ENCODE measurements at places on chromosomes 1 and 21.

DNA sequence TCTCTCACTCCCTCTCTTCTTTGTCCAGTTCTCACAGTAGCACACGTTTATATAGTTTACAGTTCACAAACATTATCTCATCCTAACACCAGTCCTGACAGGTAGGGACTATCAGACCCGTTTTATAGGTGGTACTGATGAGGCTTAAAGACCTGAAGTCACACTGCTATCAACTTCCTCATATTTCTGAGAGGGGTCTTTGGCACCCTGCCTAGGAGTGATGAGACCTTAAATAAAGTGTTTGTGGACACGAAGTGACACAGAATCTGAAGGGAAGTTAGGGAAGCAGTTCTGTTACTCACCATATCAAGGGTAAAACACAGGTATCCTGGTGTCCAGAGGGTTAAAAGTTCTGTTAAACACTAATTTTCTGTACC is 590 bp upstream of the TACSTD2 start:
- DNase-seq, result no peak

DNA sequence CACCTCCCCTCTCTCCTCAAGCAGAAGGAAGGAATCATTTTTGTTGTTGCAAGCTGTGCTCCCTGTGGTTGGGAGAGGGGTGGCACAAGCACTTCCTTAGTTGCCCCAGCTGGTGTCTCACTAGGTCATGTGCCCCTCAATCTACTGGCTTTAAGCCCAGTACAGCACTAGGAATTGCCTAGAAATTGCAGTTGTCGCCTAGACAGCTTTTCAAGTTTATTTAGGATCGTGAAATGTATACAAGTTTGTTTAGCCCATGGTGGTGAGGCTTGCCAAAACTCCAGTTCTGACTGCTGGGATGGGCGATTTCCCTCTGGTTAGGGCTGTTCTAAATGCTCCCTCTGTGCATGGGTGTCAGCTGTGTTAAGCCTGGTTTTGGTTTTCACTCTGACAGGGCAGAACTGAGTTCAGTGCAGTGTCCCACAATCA is 126.8 kb upstream of the ZNF644 start:
- no peak for DNase-seq

GRCh38 chr1:90391126-90391525 is 326.0 kb downstream of the BARHL2 start:
- peak; percentile 59 for DNase-seq

GRCh38 chr21:45176141-45176540 is 101.8 kb downstream of the ADARB1 start:
- DNase-seq, result no peak

DNA sequence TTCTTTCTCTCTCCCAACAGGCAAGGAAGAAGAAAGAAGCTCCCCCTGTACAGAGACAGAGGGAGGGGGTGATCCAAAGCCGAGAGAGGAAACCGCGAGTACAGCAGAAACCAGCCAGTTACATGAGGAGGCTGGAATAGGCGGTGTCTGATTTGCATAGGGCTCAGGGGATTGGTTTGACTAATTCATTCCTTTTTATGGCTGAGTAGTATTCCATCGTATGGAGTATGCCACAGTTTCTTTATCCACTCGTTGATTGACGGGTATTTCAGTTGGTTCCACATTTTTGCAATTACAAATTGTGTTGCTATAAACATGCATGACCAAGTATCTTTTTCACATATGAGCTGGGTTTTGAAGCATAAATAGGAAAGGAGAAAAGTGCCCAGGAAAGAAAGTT is 3.4 kb upstream of the GPX7 start:
- no peak for DNase-seq
